Stomach (tissue), 19 donors: ENCODE measurements at places on chromosomes 16 and 17. TPM values are rescaled to one million over a fixed set of nuclear protein-coding genes. Genes with fewer than 3 reads are reported as not detected.
A peak's percentile ranks its signal among the peaks of the same experiment; 100 is the strongest.

TEX14 gene
- total RNA-seq: not detected

KCTD19 gene
- not detected for total RNA-seq

DNA sequence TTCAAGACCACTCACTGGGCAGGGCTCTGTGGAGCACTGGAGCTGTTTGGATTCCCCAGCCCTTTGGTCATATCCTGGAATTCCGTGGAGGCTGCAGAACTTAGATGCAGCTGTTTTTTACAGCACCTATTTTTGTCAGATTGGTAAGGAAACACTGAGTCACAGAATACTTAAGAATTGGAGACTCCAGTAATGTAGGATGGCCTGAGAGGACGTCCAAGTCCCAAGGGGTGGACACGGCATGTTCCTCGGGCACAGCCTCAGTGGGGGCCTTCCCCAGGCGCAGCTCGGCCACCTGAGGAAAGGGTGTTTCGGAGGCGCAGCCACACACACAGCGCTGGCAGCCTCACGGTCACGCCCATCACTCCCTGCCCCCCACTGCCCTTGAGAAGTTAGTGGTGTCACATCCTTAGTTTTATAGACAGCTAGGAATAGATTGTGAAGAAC lies 14.8 kb downstream of the PLD6 start:
- DNase-seq: no peak

- peak; percentile 48 for DNase-seq
These were observed 547 bp downstream of the PLCD3 start for GRCh38 chr17:45131616-45132319.
